ENCODE measurements at places on chromosomes 7 and 10.

GRCh38 chr10:3647074-3647473 is 137.9 kb downstream of the KLF6 start:
- DNase-seq, result no peak

- DNase-seq, result no peak
Observed at GRCh38 chr10:50540069-50540825, 83.5 kb downstream of the SGMS1 start.

DNA sequence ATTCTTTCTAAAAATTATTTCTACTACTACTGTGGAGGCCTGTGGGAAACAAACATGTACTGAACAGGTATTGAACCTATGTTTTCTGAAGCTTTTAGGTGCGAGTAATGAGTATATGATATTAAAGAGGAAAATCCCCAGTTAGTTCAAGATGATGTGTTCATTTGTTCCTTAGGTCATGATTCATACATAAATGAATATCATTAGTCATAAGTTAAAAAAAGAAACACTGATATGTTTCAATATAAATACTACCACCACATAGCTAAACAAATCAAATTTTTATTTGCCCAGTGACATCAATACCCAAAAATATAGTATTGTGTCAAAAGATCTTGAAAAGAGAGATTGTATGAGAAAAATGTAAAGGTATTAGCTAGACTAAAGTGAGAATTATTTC is 210.7 kb upstream of the GNAI1 start:
- no peak for DNase-seq

GRCh38 chr7:127146746-127147536 is 105.8 kb downstream of the GRM8 start:
- no peak for DNase-seq

DNA sequence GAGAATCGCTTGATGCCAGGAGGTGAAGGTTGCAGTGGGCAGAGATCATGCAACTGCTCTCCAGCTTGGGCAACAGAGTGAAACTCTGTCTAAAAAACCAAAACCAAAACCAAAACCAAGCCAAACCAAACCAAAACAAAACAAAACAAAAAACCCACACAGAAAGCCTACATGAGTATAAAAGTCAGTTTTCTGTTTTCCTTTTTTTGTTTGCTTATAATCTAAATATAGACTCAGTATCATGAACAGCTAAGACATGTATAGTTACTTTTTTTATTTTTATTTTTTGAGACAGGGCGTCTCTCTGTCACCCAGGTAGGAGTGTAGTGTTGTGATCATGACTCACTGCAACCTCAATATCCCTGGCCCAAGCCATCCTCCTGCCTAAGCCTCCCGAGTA is 16.8 kb upstream of the MTPN start:
- no peak for DNase-seq

DNA sequence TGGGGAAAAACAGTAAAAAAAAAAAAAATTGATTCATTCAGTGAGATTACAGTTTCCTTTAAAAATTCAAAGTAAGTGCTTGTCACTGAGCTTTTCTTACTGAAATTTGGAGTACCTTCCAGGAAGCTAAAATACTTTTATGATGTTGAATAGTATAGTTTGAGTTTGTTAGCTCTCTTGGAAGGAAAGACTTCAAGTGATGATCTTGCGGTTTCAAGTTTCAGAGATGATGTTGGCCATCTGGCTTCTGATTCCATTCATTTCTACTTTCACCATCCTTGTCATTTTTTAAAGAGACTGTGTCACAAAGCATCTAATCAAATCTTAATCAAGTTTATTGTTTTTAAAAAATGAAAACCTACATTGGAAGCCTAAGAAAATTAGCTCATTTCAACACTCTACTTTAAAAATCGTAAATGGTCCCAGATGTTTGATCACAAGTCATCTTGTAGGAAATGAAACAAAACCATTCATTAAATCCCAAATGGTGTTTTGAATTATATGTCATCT is 4.9 kb upstream of the HERPUD2 start:
- no peak for DNase-seq

- no peak for DNase-seq
Observed at GRCh38 chr10:113108194-113108835, 158.3 kb downstream of the TCF7L2 start.

- DNase-seq, result peak; percentile 68
Observed at GRCh38 chr7:111090846-111091245, at the start of gene LRRN3. Gene LRRN3, plus strand, starts transcription at chr7:111091127. Its CDS starts 31,646 bp downstream, at chr7:111122773.

DNA sequence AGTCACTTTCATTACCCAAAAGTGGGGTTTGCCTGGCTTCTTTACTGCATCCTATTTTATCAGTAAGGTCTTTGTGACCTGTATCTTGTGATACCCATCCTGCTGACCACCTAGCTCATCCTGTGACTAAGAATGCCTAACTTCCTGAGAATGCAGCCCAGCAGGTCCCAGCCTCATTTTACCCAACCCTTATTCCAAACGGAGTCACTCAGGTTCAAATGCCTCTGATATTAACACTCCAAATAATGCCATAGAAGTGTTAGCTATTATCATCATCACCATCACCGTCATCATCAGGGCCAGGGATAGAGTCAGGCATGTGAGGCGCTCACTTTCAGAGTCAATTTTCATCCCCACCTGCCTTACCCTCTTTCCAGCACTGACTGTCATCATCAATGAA is 85.5 kb downstream of the SLC16A9 start:
- DNase-seq, result no peak

DNA sequence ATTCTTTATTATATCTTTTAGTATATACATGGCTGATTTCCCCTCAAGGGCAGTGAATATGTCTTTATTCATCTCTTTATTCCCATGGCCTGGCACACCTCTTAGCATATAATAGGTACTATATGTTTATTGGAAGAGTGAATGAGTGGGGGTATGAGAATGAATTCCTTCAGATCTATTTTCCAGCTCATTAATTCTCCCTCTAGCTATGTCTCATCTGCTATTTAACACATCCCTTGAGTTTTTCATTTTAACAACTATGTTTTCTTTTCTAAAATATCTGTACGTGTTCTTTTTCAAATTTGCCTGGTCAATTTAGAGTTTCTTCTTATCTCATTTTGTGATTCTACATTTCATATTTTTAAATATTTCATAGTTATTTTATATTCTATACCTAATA is 14.4 kb downstream of the HPS1 start:
- DNase-seq, result no peak

GRCh38 chr10:3982746-3983442 is 197.9 kb upstream of the KLF6 start:
- no peak for DNase-seq

- no peak for DNase-seq
Observed at GRCh38 chr10:110576220-110576619, 8.7 kb downstream of the SMC3 start.

GRCh38 chr7:158970132-158970531 is 113.8 kb downstream of the DYNC2I1 start:
- no peak for DNase-seq

DNA sequence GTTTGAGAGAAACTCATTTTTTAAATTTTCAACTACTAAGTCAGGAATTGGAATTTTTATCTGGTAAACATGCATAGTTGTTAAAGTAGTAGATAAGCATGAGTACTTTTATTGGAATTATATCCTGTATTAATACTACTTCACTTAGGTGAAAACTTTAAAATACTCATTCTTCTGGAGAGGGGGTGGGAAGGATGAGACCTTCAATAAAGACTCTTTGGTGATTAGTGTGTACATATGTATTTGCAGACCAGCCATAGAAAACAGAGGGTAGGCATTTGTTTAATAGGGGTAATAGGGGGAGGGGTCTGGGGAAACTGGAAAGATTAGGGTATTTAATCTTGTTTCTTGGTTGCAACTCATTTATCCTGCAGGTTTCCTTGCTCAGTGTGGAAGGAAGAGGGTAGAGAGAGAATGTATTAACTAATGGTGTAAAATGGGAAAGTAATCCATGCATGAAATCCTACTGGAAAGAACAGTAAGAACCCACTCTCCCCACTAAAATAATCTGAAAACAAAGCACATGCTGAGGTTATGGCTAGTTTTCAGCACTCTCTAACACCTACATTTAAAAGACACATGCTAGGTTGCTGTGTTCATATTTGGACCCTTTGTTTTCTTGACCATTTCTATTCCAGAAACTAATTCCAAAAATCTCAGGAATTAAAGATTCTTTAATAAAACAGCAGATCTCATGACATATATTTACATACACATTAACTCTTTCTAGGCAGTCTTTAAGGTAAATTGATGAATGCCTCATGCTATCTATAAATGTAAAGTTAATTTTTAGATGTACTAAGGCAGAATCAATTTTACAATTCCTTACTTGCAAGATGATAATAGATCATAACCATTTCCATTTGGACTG is 6.2 kb upstream of the IGF2BP3 start:
- DNase-seq, result no peak

- DNase-seq, result no peak
Observed at GRCh38 chr10:128867210-128867609, 599.8 kb upstream of the MGMT start.

DNA sequence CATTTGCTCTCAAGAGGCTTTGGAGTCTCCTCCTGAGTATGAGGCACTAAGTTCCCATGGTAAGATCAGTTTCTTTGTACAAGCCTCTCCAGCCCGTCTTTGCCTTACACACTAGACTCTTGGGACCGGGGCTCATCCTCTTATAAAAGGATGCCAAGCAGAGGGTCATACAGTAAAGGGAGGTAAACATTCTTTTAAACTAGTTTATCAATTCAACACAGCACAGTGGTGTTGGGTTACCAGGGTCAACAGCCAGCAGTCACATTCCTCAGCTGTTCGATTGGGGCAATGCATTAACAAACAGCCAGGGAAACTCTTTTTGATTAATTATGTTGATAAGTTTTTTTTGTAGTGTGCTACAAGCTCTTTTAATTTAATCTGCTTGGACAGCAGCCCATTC is 37.8 kb downstream of the HHEX start:
- no peak for DNase-seq

DNA sequence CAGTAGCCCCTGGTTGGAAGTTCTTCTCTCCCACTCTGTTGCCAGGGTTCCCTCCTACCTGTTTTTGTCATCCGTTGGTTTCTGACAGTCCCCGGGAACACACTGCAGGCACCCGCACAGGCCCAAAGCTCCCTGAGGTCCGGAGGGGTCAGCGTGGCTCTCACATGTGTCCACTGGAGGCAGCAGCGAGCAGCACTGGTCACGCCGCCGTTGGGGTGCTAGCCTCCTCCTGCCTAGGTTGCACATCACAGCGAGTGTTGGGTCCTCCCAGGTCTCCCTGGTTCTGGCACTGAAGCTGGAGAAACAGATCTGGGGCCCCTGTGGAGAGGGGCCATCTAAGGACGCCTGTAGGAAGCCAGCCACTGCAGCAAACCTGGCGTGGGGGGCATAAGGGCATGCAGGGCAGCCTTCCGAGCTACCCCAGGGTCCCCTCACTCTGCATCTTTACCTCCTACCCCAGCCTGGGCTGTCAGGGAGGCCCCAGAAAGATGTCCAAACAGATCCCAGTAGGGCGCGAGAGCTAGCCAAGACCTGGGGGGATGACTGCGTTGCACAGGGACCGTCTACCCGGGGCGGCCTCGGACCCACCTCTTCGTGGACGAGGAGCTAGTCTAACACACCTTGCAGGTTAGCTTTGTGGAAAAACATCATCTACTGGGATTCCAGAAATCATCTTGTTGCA is 28.9 kb downstream of the LRRC27 start:
- no peak for DNase-seq

DNA sequence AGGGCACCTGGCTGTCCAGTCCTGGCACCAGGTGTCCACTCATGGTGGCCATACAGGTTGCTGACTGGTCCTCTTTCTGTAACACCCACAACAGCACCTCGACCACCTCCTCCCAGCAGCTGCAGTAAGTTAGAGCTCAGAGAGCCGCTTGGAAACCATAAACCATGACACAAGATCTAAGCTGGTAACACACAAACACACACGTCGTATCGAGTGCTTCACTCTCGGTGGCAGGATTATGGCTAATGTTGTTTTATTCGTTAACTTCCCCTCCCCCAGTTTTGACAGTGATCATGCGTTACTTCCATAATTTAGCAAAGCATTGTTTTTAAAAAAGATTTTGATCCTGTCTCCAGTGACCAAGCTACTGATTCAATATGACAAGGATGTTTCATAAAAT is 59.7 kb downstream of the CAMK2B start:
- no peak for DNase-seq

DNA sequence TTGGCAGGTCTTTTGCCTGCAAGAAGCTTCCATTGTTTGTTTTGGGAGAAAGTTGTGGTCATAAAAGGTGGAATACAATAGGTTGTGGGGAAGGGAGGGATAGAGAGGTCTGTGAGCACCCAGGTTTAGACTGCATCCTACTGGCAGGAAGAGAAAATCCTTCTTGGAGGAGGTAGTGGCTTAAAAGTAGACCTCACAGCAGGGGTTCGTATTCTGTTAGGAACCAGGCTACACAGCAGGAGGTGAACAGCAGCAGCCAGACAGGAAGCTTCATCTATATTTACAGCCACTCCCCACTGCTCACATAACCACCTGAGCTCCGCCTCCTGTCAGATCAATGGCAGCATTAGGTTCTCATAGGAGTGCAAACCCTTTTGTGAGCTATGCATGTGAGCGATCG is 245.3 kb downstream of the NSUN6 start:
- no peak for DNase-seq

- DNase-seq, result no peak
Observed at GRCh38 chr10:120598386-120598785, 141.4 kb downstream of the PLPP4 start.

GRCh38 chr10:24418532-24418931 is 209.6 kb downstream of the KIAA1217 start:
- DNase-seq, result no peak

All from right lung (tissue), 10 donors.